ENCODE measurements at places on chromosomes 6 and 20. TPM values are rescaled to one million over a fixed set of nuclear protein-coding genes. Genes with fewer than 3 reads are reported as not detected.

- DNase-seq = peak; percentile 99
Observed at GRCh38 chr6:113122060-113122459, 735.1 kb upstream of the MARCKS start.

Gene KCNK5
- 2.3 TPM for total RNA-seq

DNA sequence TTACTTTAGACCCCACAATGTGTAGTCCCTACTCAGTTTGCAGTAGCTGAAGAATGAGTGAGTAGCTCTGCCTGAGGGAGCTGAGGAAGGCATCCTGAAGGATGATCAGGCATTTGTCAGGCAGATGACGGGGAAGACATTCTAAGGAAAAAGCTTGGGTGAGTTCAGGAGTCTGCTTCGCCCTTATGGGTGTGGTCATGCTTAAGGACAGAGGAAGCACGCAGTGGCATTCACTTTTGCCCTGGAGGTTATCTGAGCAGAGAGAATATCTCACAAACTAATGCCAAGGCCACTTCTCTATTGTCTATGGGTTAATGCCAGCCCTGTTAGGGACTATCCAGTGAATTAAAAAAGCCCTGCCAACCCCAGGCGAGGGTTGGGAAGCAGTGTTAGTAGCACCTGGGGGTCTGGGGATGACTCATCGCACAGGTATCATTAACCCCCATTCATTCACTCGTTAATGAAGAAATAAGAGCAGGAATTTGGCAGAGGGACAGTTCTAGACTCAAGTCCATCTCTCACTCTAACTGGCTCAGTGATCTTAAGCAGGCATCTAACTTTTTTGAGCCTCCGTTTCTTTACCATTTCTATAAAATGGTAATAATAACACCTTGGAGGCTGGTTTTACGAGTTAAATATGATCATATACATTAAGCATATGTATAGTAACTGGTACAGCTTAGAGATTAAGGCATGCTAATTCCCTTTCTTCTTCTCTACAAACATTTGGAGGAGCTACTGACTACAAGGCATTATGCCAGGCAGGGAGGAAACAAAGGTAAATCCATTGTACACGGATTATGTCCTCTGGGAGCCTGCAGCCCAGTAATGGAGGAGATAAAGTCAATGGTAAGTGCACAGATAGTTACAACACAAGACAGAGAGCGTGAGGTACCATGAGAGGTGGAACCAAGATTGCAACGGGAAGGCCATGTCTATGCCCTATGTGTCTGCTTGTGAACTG is 93.2 kb upstream of the AKIRIN2 start:
- DNase-seq = no peak

GRCh38 chr6:108902382-108902792 is 54.2 kb downstream of the ARMC2 start:
- DNase-seq = peak; percentile 33

DNA sequence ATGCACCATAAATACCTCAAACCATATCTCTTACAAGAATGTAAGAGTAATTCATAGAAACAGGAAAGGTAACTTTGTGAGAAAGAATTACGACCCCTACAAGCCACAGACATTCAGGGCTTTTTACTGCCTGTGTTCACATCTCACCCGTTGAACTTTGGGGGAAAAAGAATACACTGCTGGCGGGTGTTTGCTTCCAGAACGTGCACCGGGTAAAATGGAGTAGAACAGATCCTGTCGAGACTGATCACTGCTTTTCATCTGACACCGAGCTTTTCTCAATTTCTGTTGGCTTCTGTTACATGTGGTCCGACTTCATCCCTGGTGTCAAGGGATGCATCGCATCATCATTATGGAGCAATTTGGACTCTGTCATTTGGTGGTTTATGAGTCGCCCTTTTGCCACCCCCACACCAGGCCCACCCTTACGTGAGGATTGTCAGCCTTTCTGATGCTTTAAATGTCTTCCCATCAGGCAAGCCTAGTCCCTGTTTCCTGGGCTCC is 219.2 kb upstream of the ZFP64 start:
- DNase-seq = no peak

- no peak for DNase-seq
Observed at GRCh38 chr20:63504642-63505041, 5.8 kb upstream of the EEF1A2 start.

DNA sequence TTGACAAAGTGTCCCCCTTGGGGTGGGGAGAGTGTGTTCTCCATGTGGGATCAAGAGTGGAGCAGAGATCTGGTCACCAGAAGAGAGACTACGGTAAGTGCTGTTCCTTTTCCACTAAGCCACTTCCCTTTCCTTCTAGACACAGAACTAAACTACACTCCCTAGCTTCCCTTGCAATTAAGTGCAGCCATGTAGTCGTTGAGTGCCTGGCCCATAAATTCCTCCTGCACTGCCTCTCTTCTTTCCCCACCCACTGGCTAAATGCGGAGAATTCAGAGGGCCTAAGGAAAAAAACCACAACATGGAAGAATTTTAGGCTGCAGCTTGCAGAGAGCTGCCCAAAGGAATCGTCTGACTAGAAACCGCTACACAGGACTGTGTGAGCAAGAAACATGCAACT is 1.5 kb downstream of the WDR27 start:
- peak; percentile 46 for DNase-seq

Gene NT5DC1
- 8.3 TPM for total RNA-seq

Gene FAM83C
- total RNA-seq = not detected

Gene CDKAL1
- 41.7 TPM for total RNA-seq

Gene TRPC4AP
- 93.3 TPM for total RNA-seq

GRCh38 chr20:38313676-38314075 is 9.7 kb downstream of the BPI start:
- DNase-seq = no peak

Gene MOXD1
- total RNA-seq = 53.5 TPM

Gene KCNG1
- 0.69 TPM for total RNA-seq

GRCh38 chr6:122890250-122890649 is 101.2 kb downstream of the SMPDL3A start:
- DNase-seq = no peak

GRCh38 chr6:14642842-14643241 is 525.3 kb downstream of the CD83 start:
- DNase-seq = no peak

Gene FAM217A
- not detected for total RNA-seq

Gene CNKSR3
- 39.6 TPM for total RNA-seq

Gene RAET1G
- total RNA-seq = not detected

Gene GPX6
- total RNA-seq = not detected

Gene PRPH2
- total RNA-seq = 0.17 TPM

Gene UBE2C
- 0.75 TPM for total RNA-seq

Gene BCAS4
- 5.7 TPM for total RNA-seq

- no peak for DNase-seq
Observed at GRCh38 chr20:1722513-1723050, 65.0 kb upstream of the SIRPG start.

DNA sequence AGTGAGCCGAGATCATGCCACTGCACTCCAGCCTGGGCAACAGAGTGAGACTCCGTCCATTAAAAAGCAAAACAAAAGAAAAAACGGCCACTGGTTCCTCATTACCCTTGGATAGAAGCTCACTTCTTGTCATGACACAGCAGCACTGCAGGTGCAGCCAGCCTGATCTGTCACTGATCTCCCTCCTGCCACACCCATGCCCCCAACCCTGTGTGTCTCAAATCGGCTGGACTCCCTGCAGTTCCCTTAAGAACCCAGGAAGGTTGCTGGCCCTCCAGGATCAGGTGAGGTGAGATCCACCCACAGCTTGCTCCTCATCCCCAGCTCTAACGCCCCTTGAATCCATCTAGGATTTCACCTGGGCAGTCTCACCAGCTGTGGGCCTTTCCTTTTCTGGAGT is 26.3 kb upstream of the NNAT start:
- no peak for DNase-seq

- peak; percentile 38 for DNase-seq
Observed at GRCh38 chr6:19551611-19552010, 285.6 kb upstream of the ID4 start.

GRCh38 chr6:164477101-164477500 is 832.3 kb downstream of the C6orf118 start:
- no peak for DNase-seq

DNA sequence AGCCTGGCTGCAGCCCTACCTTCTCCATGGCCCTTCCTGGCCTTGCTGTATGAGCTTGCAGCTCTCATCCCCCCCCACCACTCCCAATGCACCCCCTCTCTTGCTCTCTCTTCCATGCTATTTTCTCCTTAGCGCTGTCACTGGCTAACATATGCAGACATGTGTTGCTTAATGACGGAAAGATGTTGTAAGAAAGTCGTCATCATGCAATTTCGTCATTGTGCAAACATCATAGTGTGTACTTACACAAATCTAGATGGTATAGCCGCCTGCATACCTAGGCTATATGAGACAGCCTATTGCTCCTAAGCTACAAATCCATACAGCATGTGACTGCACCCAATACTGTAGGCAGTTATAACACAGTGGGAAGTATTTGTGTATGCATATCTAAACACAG is 27.0 kb downstream of the ANGPT4 start:
- DNase-seq = no peak

Gene SLC17A3
- total RNA-seq = 5.6 TPM

Gene KIF25
- 0.05 TPM for total RNA-seq

GRCh38 chr6:44739181-44739580 is 351.7 kb downstream of the CDC5L start:
- DNase-seq = no peak

DNA sequence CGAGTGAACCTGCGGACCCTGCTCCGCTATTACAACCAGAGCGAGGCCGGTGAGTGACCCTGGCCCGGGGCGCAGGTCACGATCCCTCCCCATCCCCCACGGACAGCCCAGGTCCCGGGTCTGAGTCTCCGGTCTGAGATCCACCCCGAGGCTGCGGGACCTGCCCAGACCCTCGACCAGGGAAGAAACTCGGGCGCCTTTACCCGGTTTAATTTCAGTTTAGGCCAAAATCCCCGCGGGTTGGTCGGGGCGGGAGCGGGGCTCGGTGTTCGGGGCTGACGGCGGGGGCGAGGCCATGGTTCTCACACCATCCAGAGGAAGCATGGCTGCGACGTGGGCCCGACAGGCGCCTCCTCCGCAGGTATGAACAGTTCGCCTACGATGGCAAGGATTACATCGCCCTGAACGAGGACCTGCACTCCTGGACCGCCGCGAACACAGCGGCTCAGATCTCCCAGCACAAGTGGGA is 46.9 kb upstream of the TRIM26 start:
- no peak for DNase-seq

Gene TENT5A
- total RNA-seq = 2.6 TPM

Gene SYCP2
- total RNA-seq = 6.1 TPM

- no peak for DNase-seq
Observed at GRCh38 chr6:31711233-31711632, 3.9 kb upstream of the LY6G6D start.

Gene NKAIN4
- total RNA-seq = 7.5 TPM

GRCh38 chr20:48816282-48817205 is 11.3 kb downstream of the PREX1 start:
- DNase-seq = no peak

DNA sequence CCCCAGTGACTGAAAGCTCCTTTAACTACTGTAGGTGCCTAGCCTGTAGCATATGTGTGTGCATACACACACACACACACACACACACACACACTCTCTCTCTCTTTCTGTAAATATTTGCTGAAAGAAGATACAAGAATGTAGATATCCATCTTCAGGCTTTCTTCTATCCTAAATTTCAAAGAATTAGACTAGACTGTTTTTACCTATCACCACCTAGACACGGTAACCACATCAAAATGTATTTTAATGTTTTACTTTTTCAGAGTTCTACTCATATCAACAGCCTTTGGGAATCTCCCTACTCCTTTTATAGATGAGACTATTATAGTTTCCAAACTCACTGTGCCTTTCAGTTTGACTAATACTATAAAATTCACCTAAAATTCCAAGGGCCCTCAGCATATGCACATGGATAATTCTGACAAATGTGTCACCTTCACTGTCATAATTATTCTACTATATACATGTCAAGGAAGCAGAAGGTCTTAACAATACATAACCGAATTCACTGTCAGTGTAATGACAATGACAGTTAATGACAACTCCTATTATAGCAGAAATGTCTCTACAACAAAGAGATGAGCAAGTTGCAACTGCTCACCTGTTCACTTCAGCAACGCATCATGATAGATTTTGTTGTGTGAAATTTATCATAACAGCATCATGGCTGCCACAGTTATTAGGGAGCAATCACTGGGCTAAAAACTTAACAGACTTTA is 236.5 kb downstream of the GMPR start:
- DNase-seq = no peak

DNA sequence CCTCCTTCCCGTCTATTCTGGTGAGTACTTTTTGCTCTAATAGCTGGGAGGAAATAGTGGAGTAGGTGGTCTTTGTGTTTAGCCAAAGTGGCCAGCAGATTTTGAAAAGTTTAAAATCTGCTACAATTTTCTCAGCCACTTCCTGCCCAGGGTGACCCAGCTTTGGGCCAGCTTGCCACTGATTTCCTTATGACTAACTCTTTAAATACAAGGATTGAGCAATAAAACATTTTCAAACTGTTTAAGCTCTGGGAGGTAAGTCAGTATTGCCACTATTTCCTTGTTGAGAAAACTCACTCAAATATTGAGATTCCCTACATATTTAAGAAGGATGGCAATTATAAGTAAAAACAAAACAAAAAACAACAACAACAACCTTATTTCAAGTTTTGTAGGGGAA is 54.5 kb downstream of the TRMT11 start:
- DNase-seq = peak; percentile 97

DNA sequence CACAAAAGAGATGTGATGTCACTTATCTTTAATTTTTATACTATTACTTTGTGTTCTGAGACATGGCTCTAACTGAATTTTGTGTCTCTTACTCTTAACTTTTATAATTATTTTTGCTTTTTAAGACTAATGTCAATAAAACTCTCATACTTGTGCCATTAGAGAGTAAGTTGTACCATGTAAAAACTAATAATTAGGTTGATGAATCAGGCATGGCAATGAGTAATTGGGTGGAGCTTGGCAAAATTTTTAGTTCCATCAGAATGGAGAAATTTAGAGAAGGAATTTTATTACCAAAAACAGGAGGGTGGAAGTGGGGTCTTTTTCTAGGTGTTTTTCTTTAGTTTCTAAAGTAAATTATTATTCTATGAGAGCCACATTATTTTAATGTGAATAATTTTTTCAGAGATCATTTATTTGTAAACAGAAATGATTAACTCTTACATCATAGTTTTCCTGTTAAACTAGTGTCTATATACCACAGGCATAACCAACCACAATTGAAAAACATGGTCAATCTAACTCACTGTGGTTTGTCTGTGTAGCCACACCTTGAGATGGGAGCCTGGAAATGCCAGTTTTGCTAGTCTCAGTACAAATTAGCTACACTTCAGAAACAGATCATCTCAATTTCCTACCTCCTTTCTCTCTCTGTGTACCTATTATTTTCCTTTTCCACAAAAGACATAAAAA is 51.8 kb downstream of the ELOVL4 start:
- peak; percentile 54 for DNase-seq

GRCh38 chr6:96947055-96947454 is 22.5 kb downstream of the KLHL32 start:
- peak; percentile 46 for DNase-seq

Data from renal cortical epithelial cell (primary cell).